Umbilical cord (tissue), 2 donors: ENCODE measurements at places on chromosomes 11 and 22. TPM values are rescaled to one million over a fixed set of nuclear protein-coding genes. Genes with fewer than 3 reads are reported as not detected.
A peak's percentile ranks its signal among the peaks of the same experiment; 100 is the strongest.

RGL4 gene
- total RNA-seq: 3.1 TPM

GRM5 gene
- total RNA-seq: 3.1 TPM

NLRP14 gene
- total RNA-seq: 2.6 TPM

- peak; percentile 38 for DNase-seq
Observed at GRCh38 chr11:111378185-111378860, 752 bp downstream of the POU2AF1 start.

GRCh38 chr11:65622011-65622410 is 6.4 kb downstream of the PCNX3 start:
- DNase-seq: no peak

DNA sequence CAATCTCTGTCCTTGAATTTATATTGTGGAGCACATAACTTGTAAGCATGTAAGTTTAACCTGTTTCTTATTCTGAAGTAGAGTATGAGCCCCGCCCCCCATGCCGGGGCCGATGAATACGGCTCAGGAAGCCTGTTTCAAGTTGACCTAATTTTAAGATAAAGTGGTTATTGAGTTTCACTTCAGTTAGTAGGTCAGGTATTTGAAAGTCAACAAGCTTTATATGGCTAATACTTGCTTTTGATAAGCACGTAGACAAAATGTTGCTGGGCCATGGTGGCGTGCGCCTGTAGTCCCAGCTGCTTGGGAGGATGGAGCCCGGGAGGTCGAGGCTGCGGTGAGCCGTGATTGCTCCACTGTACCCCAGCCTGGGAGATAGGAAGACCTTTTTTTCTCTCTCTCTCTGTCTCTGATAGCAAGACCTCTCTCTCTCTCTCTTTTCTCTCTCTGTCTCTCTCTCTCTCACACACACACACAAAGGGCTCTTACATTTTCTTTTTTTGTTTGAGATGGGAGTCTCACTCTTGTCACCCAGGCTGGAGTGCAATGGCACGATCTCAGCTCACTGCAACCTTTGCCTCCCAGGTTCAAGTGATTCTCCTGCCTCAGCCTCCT is 14.4 kb downstream of the YWHAH start:
- DNase-seq: no peak

GRCh38 chr22:41931701-41932269 is 5.2 kb upstream of the TNFRSF13C start:
- no peak for DNase-seq

GRCh38 chr22:48306785-48307510 is 1520.7 kb downstream of the BRD1 start:
- DNase-seq: no peak
